ENCODE measurements at places on chromosomes 2 and 18.

- no peak for DNase-seq
Measured at GRCh38 chr2:120932472-120932871, 196.8 kb downstream of the GLI2 start.

- DNase-seq = peak; percentile 91
Measured at GRCh38 chr2:151289972-151290866, 751 bp upstream of the NMI start.

DNA sequence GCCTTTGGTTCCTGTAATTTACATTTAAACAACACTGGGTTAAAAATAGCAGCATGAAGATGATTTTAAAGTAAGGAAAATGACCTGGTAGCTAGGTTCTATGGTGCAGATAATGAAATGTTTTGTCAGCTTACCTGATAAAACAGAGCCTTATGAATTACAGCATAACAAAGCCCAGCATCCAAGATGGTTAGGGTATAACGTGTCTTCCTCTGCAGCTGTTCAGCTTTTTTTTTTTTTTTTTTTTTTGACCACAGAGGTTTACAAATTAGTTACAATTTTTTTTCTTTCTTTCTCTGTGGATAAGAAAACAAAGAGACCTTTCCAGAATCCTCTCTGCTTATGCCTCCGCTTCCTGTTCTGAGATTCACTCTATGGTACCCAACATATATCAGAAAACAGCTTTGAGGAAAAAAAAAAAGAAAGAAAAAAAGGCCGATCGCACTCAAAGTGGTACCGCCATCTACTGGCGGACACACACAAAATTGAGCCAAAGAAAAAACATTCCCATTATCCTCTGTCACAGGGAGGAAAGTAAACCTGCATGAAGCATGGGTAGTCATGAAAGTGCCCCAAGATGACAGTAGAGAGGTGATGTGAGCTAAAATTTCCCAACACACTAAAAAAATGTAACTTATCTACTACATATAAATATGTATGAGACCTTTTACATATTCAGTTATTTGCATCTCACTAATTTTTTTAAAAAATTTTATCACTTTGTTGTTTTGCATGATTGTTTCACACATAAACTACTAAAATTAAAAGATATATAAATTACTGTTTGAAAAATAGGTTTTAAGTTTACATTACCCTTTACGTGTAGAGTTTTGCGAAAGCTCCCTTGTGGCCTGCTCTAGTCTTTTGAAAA, at the start of gene SCN3A:
Gene SCN3A (minus strand): TSS at position 362 of the 871 bp plus-strand sequence. CDS start 27,656 bp downstream, outside the sequence.
- peak; percentile 18 for DNase-seq

DNA sequence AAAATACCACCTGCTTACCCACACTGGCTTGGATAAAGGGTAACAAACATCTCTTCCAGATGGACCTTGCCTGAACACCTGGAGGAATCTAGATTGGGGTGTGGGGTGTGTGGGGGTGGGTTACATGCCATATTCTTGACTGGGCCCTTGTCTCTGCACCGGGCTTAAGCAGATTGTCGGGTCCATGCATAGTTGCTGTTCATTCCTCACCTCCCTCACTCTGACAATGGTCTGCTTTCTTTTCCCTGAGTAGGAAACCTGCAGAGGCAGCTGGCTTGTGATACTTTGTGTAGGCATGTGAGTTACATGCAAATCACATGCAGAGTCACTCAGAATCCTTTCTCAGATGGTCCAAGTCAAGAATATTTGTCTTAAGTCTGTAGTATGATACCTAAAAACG, 112.8 kb upstream of the GLS start:
- DNase-seq = no peak

DNA sequence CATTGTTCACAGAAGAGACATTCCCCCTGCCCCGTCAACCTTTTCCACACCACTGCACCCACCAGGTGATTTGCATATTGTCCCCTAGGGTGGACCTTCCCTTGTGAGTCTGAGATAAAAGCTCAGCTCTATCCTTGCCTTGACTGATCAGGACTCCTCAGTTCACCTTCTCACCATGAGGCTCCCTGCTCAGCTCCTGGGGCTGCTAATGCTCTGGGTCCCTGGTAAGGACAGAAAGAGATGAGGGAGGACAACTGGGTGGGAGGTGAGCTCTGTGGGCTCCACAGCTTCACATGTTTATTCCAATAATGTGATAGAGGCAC, 1160.1 kb downstream of the RPIA start:
- no peak for DNase-seq

DNA sequence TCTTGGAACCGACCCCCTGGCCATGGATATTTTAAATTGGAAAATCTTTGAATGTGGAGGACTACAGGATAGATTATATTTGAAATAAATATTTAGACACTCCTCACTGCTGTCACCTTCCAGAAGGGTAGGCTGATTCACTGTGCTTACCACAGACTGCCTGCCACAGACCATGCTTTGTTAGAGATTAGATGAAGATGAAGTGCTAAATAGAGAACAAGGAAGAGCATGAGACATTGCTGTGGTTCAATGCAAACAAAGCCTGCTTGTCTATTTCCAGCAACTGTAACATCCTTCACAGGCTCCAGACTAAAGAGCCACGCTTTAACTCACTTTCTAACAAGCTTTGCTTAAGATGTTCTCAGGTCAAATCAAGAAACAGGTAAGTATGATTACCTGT, 81.0 kb upstream of the TMEM17 start:
- DNase-seq = no peak

GRCh38 chr2:231927566-231927890, 1.3 kb upstream of the NPPC start:
- DNase-seq = no peak

GRCh38 chr2:12326449-12327190, 390.1 kb upstream of the TRIB2 start:
- no peak for DNase-seq

GRCh38 chr18:57890266-57890665, 87.2 kb upstream of the ATP8B1 start:
- no peak for DNase-seq

DNA sequence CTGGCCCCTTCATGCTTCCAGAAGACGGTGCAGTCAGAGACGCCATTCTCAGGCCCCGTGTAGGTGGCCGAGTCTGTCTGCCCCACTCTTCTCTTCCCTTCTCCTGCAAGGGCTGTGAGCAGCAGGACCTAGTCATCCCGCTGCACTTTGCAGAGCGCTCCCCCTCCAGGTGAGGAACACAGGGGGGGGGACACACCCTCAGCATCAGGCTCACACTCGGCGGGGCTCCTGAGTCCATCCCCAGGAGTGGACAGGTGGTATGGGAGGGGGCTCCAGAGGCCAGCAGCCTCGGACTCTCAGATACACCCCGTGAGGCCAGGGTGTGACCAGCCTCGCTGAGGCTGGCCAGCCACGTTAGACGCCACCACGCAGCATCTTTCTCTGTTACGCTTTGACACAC, 460.5 kb upstream of the MYT1L start:
- DNase-seq = no peak

- DNase-seq = no peak
Measured at GRCh38 chr2:26572591-26572990, 68.6 kb downstream of the CIB4 start.

GRCh38 chr2:240466579-240467148, 31.2 kb downstream of the GPC1 start:
- DNase-seq = no peak

DNA sequence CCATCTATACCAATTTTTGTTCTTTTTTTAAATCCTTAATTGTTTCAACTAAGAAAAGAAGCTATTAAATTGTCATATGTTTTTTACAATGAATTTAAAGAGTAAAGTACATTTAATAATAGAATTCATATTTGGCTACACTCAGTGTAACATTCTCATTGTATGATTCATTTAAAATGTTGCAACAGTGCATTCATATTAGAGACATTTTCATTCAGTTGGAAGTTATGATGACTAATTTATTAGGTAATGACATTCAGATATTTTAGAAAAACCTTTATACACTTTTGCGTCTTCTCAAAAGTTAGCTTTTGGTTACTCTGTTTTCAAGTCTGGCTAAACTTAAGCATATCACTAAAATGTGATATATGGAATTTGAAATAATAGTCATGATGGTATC, 887.5 kb upstream of the NRXN1 start:
- no peak for DNase-seq

GRCh38 chr18:78607784-78608183, 371.8 kb upstream of the SALL3 start:
- no peak for DNase-seq

- DNase-seq = no peak
Measured at GRCh38 chr2:53877112-53877511, 17.3 kb upstream of the GPR75 start.

DNA sequence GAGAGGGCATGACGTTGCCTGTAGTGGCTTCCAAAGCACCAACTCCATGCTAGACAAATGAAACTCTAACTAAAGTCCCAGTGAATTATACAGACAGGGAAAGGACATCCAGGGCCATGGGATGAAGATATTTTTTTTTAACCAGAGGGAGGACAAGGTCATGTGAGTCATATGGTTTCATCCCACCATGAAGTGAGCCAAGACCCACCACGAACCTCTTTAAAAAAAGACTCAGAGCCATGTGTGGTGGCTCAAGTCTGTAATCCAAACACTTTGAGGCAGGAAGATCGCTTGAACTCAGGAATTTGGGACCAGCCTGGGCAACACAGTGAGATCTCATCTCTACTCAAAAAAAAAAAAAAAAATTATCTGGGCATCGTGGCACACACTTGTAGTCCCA, 115.2 kb downstream of the LIPG start:
- DNase-seq = no peak

GRCh38 chr2:196399096-196399495, 227.7 kb upstream of the STK17B start:
- DNase-seq = no peak

DNA sequence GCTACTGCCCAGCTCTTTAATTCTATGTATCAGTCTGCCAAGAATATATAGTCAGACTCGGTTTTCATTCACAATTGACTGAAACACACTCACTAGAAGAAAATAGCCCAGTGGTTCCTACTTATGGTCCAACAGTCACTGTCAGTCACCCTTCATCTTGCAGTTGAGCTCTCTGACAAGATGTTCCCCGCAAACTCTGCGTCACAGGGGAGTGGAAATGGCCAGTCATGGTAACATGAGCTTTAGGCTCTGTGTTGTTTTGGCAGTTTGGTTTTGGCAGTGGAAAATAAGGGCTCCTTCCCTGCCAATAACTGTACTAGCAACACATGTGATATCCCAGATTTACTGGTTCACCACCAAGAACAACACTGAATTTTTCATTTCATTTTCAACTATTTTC, 122.5 kb downstream of the PRPF40A start:
- no peak for DNase-seq

DNA sequence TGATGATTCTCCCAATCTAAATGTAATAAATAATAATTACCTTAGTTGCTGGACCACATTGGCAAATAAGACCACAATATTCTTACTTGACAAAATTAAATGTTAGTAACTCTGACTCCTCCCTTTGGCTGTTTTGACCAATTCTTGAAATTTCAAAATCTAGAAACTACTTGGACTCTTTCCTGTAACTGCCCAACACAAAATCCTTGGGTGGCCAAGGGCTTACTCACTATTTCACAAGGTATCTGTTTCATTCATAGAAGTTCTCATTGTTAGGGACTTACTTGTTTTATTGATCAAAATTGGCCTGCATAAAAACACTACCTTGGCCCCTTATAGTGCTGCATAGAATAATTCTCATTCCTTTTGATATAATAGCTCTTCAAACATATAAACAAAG, 19.4 kb downstream of the CDH20 start:
- DNase-seq = no peak

DNA sequence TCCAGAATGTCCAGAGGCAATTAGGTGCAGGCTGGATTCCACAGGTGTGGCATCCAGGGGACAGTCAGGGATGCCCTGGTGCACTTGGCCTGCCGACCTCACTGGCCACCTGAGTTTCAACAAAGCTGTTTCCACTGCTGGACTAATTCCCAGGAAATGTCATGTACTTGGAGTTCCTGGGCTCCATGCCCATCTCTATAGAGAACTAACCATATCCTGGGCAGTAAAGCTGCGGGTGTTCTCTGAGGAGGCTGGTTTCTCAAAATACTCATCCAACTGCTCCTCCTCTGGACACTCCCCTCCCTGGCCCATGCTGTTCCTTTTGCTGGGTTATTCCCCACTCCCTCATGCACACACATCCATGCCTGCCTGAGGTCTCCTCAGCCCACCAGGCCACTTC, 161.9 kb upstream of the SKOR2 start:
- no peak for DNase-seq

DNA sequence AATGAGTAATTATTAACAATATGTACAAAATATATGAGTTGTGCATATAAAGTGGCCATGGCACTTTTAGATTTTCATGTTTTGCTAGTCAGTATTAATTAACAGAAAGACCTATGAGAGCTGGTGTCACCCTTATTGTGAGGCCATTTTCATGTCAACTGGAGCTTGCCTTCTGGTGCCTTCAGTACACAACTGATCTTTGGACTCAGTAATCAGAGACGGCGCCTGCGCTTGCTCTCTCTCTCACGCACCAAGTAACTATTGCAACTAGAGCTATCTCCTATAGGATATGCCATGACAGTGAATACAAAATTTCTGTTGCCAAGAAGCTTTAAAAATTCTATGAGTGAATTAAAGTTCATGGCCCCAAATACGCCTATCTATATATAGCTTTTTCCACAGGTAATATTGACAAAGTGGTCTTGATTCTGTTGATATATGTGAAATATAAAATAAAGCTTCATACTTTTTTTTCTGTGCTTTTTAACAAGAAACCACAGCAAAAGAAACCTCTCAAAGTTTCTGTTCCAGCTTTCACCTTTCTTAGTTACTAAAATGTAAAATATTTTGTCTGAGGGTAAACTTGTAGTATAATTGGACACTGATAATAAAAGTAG, 2.9 kb downstream of the SERTAD2 start:
- DNase-seq = no peak
